ENCODE measurements at places on chromosomes 1 and 21.

- DNase-seq = no peak
Measured at GRCh38 chr1:54459726-54460191, 53.6 kb upstream of the SSBP3 start.

DNA sequence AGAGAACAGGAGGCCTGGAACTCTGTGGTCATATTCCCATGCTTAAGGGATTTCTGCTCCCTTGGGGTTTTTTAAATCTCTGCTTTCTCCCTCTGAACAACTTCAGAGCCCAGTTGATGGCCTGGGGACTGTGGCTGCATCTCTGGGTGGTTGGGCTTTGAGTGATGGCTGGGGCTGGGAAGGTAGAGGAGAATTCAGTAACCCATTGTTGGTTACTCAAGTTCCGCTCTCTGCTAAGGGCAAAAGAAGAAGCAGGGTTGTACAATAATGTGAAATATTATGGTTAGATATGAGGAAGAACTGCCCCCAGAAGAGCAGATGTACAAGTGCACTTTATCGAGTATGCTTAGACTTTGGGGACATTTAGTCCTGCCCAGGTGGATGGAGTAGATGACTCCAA, 72.1 kb upstream of the CNTN2 start:
- DNase-seq = no peak

- DNase-seq = no peak
Measured at GRCh38 chr1:1183833-1184775, 10.4 kb downstream of the TTLL10 start.

DNA sequence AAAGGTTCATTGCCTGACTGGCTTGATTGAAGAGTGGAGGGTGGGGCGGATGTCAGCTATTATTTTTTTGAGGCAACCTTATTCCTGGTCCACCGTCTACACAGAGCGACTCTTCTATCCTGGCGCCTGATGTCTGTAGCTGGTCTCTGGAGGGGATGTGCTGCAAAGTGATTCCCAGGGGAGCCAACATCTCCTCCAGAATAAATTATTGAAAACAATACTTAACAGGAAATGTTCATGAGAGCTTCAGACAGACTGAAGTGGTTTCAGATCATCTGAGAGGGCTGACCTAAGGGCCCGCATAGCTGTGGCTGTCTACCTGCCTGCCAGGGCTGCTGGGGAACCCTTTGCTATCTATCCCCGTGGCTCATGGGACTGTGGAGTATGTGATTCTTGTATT, 66.7 kb downstream of the TEX35 start:
- DNase-seq = no peak

DNA sequence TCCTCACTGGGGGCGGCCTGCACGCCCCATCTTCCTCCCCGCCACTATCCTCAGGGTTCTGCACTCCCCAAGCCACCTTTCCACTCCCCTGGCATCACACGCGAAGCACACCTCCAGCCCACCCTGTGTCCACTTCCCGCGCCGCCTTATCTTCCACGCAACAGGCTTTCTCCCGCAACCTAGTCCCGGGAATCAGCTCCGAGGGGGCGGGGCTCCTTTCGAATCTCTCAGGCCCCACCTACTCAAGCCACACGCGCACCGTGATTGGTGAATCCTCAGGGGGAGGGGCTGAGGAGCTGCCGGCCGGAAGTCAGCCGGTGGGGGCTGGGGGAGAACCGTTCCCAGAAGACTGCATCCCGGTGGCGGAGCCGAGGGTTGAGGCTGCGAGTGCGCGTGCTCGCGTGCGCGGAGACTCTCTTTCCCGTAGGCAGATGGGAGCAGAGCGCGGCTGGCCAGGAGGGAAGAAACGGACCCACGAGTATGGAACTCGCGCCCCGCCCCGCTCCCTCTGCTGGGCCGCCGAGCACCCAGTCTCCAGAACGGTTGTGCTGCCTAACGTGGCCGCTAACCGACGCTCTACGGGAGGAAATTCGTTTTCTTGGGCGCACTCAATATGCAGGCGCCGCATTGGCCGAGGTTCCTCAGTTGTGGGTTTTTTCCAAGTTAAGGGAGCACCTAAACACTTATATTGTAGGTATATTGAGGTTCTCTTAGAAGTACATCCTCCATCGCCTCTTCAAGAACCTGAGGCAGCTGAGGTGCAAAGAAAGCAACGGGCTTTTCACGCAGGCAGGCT, at the start of gene PSRC1:
PSRC1 (minus strand) TSS at position 194 of the 796 bp plus-strand sequence.
- peak; percentile 93 for DNase-seq

DNA sequence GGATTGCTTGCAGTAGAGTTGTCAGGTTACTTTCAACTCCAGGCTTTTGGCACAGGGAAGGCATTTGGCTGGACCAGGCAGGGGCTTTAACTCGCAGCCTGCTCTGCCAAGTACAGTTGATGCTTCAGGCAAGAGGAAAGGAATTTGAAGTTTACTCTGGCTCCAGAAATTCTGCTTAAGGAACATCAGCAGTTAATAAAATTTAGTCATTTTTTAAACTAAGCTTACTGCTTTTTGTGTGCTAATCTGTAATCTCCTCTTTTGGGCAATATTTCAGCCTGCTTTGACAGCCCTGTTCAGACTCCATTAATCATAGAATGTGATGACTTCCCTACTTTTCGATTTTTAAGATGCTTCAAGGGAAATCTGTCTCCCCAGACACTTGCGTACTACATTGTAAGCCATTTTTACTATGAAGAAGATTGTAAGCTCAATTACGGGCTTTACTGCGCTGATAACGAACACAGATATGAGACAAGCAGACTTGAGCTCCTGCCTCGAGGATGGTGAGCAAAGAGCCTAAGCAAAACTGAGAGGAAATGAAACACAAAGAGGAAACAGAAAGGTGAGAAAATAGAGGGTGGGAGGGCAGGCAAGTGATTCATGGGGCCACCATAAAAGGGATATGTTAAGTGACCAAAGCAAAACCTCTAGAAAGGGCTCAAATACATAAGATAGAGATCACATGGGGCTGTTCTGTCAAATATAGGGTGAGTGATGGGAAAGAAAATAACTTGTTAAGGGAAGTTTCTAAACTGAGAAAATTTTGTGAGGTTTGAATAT, 76.6 kb upstream of the VAV3 start:
- DNase-seq = no peak

- DNase-seq = no peak
Measured at GRCh38 chr1:63875636-63876035, 101.8 kb downstream of the ROR1 start.

- no peak for DNase-seq
Measured at GRCh38 chr21:33870768-33871167, 44.8 kb downstream of the ATP5PO start.

DNA sequence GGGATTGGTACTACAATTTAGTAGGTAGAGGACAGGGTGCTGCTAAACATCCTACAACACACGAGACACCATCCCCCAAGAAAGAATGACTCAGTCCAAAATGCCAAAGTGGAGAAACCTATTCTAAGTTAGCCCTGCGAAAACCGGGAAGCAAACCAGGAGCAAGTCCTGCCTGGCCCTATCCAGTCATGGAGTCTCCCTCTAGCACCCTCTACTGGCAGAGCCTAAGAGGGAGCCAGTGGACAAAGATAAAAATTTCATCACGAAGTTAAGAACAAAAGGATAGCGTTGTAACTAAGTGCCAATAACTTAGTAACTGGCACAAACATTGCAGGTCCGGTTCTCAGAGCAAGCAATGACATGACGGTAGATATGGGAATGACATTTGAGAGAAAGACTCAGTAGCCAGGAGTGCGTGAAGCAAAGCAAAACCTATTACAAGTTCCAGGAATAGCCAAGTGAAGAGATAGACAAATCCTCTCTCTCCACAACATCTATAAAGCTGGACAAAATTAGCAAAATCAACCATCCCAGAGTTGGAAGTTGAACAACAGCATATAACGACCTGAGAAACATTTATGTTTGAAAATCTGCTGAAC, 383.5 kb downstream of the OMA1 start:
- peak; percentile 62 for DNase-seq

GRCh38 chr1:226324479-226324878, 15.5 kb upstream of the LIN9 start:
- no peak for DNase-seq

DNA sequence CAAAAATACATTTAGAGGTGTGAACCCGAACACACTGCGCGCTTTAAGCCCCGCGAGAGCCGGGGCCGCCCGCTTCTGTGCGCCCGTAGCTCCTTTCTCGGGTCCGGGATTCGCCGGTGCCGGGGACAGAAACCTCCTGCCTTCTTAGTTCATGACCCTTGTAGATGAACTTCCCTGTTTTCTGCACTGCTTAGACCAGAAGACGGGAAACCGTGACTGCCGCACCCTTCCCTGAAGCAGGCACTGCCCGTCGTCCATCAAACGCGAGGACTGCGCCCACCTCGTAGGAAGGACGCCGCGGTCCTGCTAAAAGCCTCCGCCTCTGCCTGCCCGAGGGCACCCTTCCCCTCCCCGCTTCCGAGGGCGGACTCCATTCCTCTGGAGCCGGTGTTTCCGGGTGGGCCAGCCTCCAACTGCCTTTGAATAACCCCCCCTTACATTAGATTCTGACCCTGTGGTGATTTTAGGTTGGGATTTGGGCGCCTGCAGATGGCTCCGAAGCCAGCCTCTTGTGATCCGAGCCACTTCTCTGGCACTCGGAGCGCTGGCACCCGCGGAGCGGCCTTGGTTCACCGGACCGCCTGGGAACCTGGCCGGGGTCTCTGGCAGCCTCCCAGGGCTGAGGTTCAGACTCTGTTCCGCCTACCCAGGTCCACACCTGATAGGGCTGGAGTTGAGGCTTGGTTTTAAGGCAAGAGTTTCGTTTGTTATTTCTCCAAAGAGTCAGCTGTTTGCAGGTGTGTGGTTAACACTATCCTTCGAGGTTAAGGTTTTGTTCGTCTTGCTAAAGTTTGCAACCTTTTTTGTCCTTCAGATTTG, 1.2 kb upstream of the PTTG1IP start:
- DNase-seq = no peak

DNA sequence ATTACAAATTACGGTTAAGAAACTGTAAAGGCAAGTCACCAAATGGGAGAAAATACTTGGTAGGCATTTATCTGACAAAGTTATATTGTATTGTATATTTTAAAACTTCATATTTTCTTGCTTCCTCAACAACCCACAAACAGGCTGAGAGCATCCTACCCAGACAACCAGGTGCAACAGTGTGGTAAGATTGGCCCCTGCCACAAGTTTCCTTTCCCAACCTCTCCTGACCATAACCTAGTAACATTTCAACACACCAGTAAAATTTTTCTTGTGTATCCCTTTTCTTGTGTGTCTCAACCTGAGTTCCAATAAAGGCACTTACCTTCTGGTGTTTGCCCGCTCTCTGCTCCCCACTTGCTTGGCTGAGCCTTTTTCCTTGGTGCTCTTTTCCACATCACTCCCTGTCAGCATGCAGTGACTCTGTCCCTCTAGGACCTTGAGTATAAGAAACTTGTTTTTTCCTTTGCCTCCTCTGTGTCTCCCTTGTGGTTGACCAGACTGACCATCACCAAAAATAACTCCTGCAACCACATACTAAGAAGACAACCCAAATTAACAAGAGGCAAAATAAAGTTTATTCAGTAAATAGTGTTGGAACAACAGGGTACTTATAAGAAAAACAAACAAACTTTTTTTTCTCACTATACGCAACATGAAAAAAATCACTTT, 40.9 kb downstream of the FCRL3 start:
- DNase-seq = no peak

All from ACHN (cell line).